ENCODE measurements at places on chromosomes 16 and 17.

- DNase-seq, result no peak
Observed at GRCh38 chr17:59487161-59487873, 78.1 kb upstream of the DHX40 start.

DNA sequence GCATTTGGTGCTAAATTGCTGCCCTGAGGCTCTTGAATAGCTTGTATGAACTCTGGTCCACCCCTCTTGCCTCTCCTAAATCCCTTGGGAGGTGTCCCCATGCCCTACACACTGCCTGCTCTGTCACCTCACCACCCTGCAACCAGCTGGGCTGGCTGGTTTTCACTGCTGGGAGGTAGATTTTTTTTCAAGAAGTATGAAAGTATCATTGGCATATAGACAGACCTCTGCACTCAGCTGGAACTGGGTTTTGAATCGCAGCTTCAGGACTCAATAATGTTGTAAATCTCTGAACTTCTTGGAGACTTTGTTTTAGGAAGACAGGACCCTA lies 184.9 kb downstream of the MSI2 start:
- DNase-seq, result no peak

DNA sequence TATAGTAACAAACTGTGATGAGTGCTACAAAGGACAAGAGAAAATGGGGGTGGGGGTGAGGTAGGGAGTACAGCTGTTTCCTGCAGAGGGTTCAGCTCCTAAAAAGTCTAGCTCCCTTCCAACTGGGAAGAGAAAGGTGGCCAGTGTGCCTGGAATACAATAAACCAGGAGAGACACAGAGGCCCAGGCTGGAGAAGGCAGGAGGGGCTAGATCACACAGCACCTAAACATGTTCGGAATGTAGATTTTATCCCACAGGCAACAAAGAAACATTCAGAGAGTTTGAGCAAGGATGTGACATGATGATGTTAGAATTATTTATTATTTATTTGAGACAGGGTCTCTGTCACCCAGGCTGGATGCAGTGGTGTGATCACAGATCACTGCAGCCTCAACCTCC lies 10.2 kb downstream of the TEX2 start:
- no peak for DNase-seq

DNA sequence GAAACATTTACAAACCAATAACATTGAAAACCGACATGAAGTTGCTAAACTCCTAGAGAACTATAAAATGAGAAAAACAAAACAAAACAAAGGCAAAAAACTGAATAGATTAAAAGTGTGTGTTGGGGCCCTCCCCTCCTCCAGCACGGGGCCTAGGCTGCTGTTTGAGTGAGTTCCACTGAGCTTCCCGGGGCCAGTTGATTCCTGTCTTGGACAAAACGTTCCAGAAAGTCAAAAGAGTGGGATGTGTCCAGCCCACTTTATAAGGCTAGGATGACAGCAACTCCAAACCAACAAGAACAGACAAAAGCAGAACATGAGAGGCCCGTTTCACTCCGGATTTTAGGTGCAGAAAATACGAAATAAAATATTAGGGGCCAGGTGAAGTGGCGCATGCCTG lies 11.6 kb upstream of the CSNK1D start:
- no peak for DNase-seq

DNA sequence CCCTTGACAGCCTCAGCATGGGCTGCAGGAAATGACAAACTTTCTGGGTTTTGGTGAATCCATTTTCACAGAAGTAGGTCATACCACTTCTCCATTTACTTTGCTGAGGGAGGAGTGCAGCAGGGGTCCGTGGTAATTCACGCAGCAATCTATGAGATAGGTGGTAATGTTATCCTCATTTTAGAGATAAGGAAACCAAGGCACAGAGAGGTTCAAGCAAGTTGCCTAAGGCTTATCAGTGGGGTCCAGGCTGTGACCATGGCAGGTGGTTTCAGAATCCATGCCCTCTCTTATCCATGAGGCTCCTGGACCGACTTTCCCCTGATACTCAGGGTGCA lies 12.6 kb downstream of the TBX4 start:
- no peak for DNase-seq

DNA sequence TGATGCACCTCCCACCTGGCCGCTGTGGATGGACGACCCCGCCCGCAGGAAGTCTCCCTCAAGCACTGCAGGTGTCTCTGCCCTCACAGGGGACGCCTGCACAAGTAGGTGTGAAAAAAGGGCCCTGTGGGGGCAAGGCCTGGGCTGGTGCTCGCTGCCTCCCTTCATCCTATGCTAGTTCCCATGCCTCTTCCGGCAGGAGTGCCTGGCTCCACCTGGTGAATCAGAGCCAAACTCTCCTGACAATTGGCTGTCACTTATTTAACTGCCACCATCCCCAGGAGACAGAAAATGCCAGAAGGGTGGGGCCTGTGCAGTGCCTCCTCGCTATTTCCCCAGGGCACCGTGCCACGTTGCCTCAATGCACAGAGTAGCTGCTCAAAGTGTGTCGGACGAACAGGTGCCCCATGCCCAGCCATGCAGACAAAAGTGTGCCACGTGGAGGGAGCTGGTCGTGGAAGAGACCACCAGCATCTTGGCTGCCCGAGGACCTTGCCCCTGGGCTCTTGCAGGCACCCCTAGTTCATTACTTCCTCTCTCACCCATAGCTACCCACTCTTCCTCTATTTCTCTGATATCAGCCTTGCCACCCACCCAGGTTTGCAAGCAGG lies 170.7 kb downstream of the SEC14L1 start:
- DNase-seq, result no peak

- DNase-seq, result no peak
Observed at GRCh38 chr17:41478237-41478636, 2.7 kb downstream of the KRT35 start.

DNA sequence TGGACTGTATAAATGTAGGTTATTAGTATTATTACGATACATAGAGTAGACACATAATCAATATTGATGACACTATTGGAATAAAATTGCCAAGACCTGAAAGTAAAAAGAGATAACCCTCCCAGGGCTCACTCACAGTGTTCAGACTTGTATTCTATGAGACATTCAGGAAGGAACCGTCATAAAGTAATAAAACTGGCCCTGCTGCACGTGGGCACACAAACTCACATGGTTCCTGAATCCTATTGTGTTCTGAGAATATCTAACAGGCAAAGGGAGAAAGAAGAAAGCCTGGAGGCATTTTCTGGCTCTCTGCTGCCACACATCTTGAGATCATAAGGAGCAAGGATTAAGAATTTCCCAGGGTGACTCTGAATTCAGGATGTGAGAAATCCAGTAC lies 575.9 kb downstream of the HS3ST4 start:
- DNase-seq, result no peak

DNA sequence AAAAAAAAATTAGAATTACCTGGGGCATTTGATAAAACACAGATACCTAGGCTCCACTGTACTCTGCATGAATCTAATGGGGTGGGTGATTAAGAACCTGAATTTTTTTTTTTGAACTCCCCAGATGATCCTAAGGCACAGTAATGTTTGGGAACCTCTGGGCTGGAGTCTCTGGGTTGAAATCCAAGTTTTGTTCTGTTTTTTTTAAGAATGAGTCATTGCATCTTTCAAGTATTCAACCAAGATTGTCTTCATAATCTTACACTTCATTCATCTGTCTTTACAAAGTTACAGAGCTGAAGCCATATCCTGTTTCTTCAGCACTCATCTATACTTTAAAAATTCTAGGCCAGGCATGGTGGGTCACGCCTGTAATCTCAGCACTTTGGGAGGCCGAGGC lies 52.6 kb downstream of the PIGL start:
- DNase-seq, result no peak

- no peak for DNase-seq
Observed at GRCh38 chr17:78001182-78001581, 42.7 kb downstream of the TNRC6C start.

GRCh38 chr17:6212766-6213165 lies 142.6 kb downstream of the WSCD1 start:
- no peak for DNase-seq

DNA sequence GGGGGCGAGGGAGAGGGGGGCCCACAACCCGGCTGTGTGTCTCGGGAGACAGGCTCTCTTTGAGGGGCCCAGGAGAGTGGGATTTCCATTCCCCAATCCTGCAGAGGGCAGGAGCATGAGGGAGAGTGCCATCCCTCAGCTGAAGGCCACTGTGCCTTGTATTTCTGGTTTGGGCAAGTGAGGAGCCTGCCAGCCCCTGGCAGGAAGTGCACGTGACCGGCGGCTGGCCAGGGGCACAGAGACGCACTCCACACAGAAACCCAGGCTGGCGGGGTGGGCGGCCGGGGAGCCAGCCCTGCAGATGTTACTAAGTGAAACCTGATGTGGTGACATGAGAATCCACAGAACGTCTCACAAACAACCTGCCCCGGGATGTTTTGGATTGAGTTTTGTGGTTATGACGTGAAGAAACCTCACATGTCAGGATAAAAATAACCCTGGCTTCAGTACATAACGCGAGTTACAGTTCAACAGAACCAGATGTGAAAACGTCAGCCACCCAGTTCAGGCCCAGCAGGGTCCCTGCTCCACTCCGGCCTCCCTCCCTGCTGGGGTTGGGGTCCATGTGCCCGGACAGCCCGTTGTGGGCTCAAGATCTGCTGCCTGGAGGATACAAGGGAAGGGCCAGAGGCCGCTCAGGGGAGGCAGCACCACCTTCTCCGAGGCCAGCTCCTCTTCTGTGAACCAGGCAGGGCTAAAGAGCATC lies 51.7 kb upstream of the MTSS2 start:
- no peak for DNase-seq

DNA sequence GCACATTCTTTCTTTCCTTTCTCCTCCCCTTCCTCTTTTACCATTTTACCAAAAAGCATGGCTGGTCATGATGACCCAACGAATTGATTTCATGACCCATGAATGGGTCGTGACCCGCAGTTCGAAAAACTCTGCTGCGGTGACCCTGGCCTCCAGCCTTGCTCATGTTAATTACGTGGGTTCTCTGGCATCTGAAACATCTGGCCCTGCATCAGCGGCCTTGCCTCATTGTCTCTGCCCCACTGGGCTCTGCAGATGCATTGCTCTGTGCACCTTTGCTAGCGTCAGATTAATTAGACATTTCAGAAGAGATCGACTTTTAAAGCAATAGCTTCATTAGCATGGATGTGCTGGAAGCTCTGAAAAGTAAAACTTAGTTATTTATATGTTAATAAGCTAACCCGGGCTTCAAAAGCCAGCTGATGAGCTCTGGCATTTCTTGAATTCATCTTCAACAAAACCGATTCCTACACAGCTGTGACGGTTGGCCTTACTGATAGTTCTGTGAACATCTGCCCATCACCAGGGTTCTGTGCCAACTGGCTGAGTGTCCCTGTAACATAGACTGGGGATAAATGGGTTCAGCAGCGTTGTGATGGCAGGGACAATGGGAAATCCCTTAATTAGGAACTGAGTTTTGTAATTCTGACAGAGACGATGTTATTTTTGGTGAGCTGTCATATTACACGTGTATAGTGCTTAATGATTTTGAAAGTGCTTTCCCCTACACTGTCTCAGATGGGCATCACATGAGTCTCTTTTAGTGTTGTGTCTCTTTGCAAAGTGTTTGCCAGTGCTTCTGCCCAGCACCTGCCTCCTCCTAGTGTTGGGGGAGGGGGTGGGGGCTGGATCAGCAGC lies 225.9 kb upstream of the EEF2KMT start:
- no peak for DNase-seq

GRCh38 chr17:42075789-42076188 lies 22.5 kb downstream of the ZNF385C start:
- DNase-seq, result no peak

GRCh38 chr17:6712058-6712853 lies 913 bp downstream of the SLC13A5 start:
- DNase-seq, result no peak

GRCh38 chr17:18231164-18231563 lies 5.7 kb downstream of the LLGL1 start:
- no peak for DNase-seq

DNA sequence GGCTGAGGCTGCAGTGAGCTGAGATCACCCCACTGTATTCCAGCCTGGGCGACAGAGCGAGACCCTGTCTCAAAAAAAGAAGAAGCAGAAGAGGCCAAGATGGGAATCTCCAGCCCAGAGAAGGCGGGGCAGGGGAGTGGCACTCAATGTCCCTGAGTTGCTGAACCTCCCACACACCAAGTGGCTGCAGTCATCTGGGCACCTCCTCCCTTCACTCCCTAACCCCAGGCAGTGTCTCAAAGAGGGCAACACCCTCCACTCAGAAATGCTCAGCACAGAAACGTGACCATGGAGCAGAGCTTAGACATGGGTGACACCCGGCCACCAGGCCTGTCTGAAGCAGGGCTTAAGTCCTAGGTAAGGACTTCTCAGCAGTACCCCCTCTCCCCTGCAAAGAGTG lies 36.3 kb upstream of the BCAR1 start:
- no peak for DNase-seq

DNA sequence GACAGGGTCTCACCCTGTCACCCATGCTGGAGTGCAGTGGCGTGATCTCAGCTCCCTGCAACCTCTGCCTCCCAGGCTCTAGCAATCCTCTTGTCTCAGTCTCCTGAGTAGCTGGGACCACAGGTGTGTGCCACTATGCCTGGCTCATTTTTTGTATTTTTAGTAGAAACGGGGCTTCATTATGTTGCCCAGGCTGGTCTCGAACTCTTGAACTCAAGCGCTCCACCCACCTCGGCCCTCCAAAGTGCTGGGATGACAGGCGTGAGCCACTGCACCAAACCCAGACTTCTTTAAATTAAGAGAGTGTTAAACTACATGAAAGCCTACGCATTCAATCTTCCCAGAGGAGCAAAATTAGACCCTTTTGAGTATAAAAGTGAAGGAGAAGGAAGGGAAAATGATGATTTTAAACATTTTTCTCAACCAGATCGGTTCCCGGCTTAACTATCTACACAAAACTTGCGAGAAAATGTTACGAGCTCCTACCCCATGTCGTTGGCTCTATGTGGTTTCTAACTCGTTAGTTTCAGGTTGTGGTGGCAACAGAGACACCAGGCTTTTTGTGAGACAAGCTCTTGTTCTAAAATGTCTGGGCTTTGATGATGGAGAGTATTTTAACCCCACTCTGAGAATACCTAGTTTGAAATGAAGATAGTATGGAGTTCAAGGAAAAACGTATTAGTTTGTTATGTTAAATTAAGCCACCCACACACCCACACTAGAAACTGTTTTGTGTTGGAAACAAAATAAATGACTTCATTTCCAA lies 26.3 kb downstream of the STAT5B start:
- DNase-seq, result no peak

DNA sequence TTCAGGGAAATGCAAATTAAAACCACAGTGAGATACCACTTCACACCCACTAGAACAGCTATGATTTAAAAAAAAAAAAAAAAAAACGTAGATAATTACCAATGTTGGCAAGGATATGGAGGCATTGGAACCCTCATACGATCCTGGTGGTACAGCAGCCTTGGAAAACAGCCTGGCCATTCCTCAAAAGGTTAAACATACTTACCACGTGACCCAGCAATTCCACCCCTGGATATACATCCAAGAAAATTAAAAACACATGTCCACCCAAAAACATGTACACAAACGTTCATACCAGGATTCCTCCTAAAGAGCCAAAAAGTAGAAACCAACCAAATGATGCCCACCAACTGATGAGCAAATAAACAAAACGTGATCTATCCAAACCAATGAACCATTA lies 68.1 kb downstream of the GAS7 start:
- no peak for DNase-seq
